ENCODE measurements at places on chromosomes 1 and 21.

GRCh38 chr1:212437179-212437798 is 4.6 kb downstream of the NENF start:
- DNase-seq: no peak

DNA sequence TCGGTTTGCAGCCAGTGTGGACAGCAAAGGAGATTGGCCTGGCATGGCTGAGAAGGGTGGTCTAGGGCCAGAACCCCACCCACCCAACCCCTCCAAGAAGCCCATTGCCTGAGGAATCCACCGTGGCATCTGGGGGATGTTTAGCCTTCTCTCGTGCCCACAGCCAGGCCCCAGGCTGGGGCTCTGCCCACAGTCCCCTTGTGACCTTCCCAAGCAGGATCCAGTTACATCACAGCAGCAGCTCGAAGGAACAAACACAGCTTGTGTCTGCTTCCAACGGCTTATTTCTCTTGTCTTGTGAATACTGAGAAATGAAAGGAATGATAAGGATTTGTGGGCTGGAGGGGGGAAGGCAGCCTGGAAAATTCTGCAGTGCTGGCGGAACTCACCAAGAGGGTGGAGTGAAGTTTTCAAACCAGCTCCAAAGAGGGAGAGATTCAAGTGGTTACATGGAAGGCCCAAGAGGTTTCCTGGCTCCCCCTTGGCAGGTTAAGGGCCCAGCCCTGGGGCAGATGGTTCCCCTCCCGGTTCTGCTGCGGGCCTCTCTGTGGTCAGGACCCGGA is 61.6 kb downstream of the DHRS3 start:
- no peak for DNase-seq

- DNase-seq: no peak
Observed at GRCh38 chr1:72006092-72006491, 276.2 kb downstream of the NEGR1 start.

- DNase-seq: no peak
Observed at GRCh38 chr1:64942675-64943074, 23.7 kb downstream of the JAK1 start.

GRCh38 chr1:228986093-228986904 is 251.0 kb downstream of the RHOU start:
- no peak for DNase-seq

DNA sequence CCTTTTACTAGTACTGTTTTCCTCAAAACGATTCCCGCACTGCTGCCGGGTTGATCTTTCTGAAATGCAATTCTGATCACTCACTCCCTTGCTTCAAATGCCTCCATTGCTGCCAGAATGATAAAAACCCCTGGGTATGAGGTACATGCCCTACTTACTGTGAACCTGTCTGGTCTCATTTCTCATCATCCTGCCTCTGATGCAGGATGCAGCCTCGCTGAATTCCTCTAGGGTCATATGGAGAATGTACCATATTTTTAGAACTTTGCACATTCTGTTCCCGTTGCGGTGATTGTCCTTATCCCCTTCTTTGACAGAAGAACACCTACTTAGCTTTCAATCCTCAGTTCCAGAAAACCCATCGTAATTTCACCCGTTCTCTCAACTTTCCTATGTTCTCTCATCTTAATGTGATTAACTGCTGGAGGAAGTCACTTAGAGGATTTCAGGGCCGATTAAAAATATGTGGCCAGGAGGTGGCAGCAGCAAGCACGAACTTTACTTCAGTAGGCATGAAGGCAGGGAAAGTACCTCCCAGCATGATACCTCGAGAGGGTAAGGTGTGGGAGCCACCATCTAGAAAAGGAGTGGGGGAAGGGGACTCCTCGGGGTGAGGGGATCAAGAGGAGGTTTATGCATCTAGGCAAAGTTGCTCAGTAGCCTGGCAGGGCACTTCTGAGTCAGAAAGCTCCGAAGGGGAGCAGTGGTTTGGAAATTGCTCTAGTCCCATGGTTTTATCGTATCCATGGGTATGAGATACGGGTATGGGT is 361.5 kb upstream of the ZP4 start:
- no peak for DNase-seq

- DNase-seq: no peak
Observed at GRCh38 chr1:150056407-150056806, 11.2 kb upstream of the VPS45 start.

GRCh38 chr1:109954041-109954512 is 30.5 kb upstream of the AHCYL1 start:
- DNase-seq: no peak

GRCh38 chr1:21680918-21681317 is 11.8 kb upstream of the RAP1GAP start:
- no peak for DNase-seq

DNA sequence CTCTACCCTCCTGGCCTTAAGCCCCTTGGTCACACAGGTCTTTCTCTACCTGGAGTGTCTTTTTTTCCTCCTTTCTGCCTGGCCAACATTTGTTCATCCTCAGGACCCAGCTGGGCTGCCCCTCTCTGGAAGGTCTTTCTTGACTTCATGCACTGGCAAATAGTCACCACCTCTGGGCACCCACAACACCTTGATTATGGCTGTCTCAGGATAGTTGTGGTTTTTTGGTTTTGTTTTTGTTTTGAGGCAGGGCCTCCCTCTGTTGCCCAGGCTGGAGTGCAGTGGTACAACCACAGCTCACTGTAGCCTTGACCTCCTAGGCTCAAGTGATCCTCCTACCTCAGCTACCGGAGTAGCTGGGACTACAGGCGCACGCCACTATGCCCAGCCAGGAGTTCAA is 10.8 kb downstream of the RPS6KA1 start:
- DNase-seq: no peak

GRCh38 chr1:41465741-41466140 is 18.7 kb downstream of the EDN2 start:
- no peak for DNase-seq

GRCh38 chr1:213686983-213687382 is 300.8 kb upstream of the PROX1 start:
- no peak for DNase-seq

Measured in activated gamma-delta T cell (primary cell).